NCI-H187 treated with DMSO at 0.1 percent for 48 hours (cell line): ENCODE measurements at places on chromosomes 1 and 21.

DNA sequence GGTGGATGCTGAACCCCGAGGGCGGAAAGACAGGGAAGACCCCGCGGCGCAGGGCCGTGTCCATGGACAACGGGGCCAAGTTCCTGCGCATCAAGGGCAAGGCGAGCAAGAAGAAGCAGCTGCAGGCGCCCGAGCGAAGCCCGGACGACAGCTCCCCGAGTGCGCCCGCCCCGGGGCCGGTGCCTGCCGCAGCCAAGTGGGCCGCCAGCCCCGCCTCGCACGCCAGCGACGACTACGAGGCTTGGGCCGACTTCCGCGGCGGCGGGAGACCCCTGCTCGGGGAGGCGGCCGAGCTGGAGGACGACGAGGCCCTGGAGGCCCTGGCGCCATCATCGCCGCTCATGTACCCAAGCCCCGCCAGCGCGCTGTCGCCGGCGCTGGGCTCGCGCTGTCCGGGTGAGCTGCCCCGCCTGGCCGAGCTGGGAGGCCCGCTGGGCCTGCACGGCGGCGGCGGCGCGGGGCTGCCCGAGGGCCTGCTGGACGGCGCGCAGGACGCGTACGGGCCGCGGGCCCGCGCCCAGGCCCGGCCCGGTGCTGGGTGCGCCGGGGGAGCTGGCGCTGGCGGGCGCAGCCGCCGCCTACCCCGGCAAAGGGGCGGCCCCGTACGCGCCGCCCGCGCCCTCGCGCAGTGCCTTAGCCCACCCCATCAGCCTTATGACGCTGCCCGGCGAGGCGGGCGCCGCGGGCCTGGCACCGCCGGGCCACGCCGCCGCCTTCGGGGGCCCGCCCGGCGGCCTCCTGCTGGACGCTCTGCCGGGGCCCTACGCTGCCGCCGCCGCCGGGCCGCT is 20.7 kb downstream of the FOXO6 start:
- no peak for DNase-seq

DNA sequence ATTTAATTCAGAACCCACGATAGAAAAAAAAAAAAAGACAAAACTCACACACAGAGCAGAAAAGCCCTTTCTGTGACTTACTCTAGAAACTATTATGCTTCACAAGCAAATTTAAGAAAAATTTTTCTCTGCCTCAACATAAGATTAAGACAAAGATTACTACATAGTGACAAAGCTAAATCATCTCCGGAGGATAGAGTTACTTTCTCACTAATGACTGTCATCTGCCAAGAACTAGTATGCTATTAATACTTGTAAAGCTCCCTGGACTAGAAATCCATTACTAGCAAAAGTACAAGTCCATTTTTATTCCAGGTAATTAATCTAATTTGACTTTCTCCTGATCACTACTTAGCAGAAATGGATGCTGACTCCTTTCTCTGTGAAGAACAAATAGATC is 25.9 kb downstream of the GREM2 start:
- DNase-seq: no peak

- DNase-seq: no peak
Measured at GRCh38 chr1:205416322-205416721, 5.5 kb downstream of the LEMD1 start.

GRCh38 chr1:30719406-30720270 is 3.7 kb downstream of the MATN1 start:
- DNase-seq: no peak

GRCh38 chr1:243956450-243956849 is 94.6 kb upstream of the ZBTB18 start:
- DNase-seq: no peak
